ENCODE measurements at places on chromosomes 5 and 9.

DNA sequence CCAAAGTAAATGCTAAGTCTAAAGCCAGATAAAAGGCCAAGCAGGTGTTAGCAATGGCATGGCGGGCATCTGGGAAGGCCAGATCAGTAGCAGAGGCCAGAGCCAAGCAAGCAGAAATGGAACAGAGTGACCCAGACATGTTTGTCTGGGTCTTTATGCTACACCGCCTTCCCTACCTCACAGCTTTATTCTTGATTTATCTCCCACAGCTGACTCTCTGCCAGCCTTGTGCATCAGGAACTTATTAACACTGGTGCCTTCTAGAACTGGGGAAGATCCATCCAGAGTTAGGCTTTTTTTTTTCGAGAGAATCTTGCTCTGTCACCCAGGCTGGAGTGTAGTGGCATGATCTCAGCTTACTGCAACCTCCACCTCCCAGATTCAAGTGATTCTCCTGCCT is 112.5 kb upstream of the SLC44A1 start:
- DNase-seq = no peak

GRCh38 chr5:19240170-19240569 is 747.8 kb downstream of the CDH18 start:
- no peak for DNase-seq

GRCh38 chr9:83511051-83511450 is 27.1 kb downstream of the FRMD3 start:
- no peak for DNase-seq

DNA sequence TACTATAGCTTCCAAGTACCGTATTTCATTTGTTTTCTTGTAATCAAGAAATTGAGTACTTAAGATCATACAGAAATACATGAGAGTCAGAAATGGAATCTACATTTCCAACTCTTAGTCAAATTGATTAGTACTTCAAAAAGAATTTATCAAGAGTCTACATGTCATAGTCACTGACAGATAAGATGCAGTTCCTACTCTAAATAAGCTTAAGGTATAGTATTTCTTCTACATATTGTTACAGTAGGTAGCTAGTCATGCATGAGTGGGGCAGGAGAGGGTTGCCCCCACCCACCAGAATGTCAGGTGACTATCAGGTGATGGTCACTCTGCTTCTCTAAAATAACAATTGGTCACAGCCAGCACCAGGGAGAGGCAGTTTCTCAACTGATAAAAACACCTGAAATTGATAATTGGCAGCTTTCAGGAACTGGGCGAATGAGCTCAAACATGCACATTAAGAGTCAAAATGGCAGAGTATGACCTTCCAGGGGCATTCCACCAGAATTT is 2.9 kb downstream of the BAAT start:
- DNase-seq = no peak

DNA sequence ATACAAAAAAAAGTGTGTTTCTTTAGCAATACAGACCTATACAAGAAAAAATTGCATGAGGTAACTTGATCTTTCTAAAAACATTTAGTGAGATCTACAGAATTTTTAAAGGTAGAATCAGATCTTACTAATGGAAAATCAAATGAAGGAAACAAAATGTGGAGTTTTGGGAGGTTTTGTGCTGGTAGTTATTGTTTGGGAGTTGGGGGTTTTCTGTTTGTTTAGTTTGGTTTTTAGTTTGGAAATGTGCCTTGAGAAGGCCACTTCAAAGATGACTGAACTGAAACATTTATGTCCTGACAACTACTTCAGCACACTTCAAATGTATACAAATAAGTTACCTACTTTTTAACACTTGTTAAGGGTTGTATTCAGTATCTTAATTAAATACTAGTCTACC is 280.1 kb downstream of the NR2F1-AS1 start:
- DNase-seq = no peak

GRCh38 chr9:20650313-20650712 is 28.0 kb upstream of the MLLT3 start:
- no peak for DNase-seq

All from activated naive CD4-positive, alpha-beta T cell (primary cell).